ENCODE measurements at places on chromosomes 3 and 15. TPM values are rescaled to one million over a fixed set of nuclear protein-coding genes. Genes with fewer than 3 reads are reported as not detected.

ZNF774 gene
- 1.8 TPM for total RNA-seq

VWA5B2 gene
- total RNA-seq, result 0.99 TPM

FANCD2OS gene
- not detected for total RNA-seq

FAM227B gene
- 16.6 TPM for total RNA-seq

SIDT1 gene
- total RNA-seq, result 4.7 TPM

RAD51 gene
- 2.7 TPM for total RNA-seq

ALAS1 gene
- total RNA-seq, result 41.9 TPM

Data from metanephros (tissue), 2 donors.